Pancreas (tissue), 10 donors: ENCODE measurements at places on chromosomes 16 and 17. TPM values are rescaled to one million over a fixed set of nuclear protein-coding genes. Genes with fewer than 3 reads are reported as not detected.

GRCh38 chr16:53973021-53973420 lies 269.1 kb downstream of the FTO start:
- H3K36me3 ChIP-seq = no peaks in the 10 kb centered on the region
- no peak overlapping the region for H3K27ac ChIP-seq
- no peaks in the 10 kb centered on the region for H3K27me3 ChIP-seq
- no peak overlapping the region for H3K4me3 ChIP-seq

DNA sequence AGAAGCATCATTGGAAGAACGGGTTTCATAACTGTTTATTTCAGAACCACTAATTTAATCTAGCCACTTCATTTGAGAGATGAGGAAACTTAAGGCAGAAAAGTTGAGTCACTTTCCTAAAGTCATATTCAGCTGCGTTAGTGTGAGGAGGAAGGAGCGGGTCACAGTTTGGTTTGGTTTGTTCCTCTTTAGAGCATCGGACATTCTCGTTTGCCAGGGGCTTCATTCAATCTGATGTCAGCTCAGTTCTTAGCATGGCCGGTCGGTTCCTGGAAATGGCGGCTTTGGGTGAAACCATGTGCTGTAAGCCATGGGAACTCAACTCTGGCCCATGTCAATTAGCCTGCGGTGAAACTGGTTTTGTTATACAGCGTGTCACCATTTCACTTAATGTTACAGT lies 186.5 kb downstream of the LGALS9B start:
- H3K36me3 ChIP-seq = no peaks in the 10 kb centered on the region
- no peak overlapping the region for H3K4me3 ChIP-seq
- no peaks in the 10 kb centered on the region for H3K4me1 ChIP-seq
- H3K27ac ChIP-seq = no peak overlapping the region
- H3K27me3 ChIP-seq = no peaks in the 10 kb centered on the region

DNA sequence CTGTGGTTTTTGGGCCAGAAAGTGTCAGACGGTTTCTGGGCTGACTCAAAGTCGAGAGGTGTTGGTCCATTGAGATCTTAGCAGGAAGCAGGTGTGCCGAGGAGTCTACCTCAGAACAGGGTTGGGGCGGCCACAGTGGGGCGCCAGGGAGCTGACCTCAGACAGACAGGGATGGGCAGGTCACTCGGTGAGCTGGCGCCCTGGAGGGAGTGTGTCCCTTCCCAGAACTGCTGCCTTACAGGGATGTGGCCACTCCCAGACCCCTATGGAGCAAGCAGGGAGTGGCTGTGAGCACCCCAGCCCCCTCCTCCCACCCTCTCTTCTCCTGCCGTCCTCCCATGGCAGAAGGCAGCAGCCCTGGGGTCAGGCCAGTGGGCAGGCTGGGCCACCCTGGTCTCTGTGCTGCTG lies 14.0 kb upstream of the DPEP1 start:
- no peak for DNase-seq
- no peak overlapping the region for H3K4me3 ChIP-seq
- H3K27ac ChIP-seq = no peak overlapping the region
- no peaks in the 10 kb centered on the region for H3K27me3 ChIP-seq

DNA sequence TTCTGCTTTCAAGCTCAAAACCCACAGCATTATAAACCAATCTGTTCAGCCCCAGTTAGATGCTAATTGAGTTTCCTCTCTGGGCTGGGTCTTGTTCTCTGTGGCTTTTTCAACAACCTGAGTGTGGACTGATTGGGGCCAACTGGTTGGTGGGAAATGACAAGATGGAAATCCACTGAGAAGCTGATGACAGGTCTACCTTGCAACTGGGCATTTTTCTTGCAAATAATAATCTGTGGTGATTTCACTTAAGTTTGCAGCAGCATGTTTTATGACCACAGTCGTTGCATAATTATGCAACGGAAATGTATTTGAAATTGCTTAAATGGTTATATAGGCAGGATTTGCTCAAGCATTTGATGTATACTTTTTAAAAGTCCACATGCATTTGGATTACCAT lies 69.9 kb downstream of the AKAP1 start:
- no peaks in the 10 kb centered on the region for H3K27me3 ChIP-seq
- no peak overlapping the region for H3K4me3 ChIP-seq
- H3K27ac ChIP-seq = no peak overlapping the region
- DNase-seq = no peak
- no peaks in the 10 kb centered on the region for H3K36me3 ChIP-seq

GRCh38 chr16:11350921-11351335 lies 5.7 kb downstream of the RMI2 start:
- no peaks in the 10 kb centered on the region for H3K36me3 ChIP-seq
- H3K4me1 ChIP-seq = no peaks in the 10 kb centered on the region
- no peak for DNase-seq

DNA sequence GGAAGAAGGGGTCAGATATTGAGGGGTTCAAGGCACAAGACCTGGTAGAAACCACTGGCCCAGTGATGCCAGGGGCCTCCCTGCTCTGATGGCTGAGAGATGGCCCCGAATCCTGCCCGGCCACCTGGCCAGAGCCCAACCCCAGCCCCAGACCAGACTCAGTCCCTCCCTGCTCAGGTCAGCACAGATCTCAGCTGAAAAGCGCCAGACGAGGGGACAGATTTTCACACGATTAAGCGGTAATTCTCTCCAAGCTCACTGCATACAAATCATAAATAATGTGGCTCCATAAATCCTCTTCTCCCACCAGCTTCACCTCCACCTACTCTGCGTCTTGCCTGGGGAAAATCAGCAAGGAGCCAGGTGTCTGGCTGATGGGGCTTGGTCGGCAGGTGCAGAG lies 57.1 kb downstream of the ENGASE start:
- H3K36me3 ChIP-seq = no peaks in the 10 kb centered on the region
- H3K4me3 ChIP-seq = no peak overlapping the region
- H3K27ac ChIP-seq = no peak overlapping the region
- no peaks in the 10 kb centered on the region for H3K4me1 ChIP-seq
- DNase-seq = no peak
- no peaks in the 10 kb centered on the region for H3K27me3 ChIP-seq

The ZNF19 gene
- total RNA-seq = 5.4 TPM

The ZNF174 gene
- total RNA-seq = 3.8 TPM

The MYH1 gene
- total RNA-seq = not detected

The TXNDC17 gene
- 24.6 TPM for total RNA-seq

The ITGB4 gene
- 16.4 TPM for total RNA-seq

The ITGAL gene
- total RNA-seq = 1.3 TPM

The RHOT1 gene
- total RNA-seq = 13.7 TPM
